ENCODE measurements at places on chromosomes 1 and 21.

DNA sequence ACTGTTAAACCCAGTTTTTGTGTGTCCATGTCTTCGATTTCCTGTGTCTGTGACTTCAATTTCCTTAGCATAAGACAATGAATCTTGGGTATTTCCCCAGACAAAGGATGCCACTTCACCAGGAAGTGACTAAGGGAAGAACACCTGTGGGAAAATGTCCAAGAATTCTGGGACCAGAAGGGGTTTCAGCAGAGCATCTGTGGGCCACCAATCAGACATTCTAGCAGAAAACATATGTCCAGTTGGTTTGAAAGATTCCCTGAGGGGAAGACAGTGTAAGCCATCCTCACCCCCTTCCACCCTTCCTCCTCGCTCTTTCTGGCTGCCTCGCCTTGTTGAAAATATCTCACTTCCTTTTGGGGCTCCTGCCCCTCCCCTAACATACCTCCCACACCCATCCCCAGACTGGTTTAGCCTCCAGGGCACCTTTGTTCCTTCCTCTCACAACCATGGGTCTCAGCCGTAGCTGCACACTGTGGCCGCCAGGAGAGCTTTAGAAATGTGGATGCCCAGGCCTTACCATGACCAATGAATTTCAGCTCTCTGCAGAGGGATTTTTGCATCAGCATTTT is 25.5 kb upstream of the IFNAR1 start:
- no peak for DNase-seq

- peak; percentile 75 for DNase-seq
Observed at GRCh38 chr1:155977690-155978324, 540 bp downstream of the ARHGEF2 start.

DNA sequence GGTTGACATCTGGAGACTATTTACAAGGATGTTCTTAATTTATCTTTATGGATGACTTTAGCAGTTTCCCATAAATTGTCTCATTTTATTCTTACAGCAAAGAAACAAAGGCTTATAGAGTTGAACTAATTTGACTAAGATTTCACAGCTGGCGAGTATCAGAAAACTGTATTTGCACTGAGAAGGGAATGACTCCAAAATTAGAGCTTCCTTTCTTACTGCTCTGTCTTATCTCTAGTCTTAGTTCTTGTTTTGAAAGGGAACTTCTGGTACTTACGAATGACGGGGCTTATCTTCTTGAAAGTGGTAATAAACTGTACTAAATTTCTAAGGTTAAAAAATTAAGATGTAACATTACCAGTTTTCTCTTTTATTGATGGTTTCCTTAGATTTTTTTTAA is 13.6 kb downstream of the CNST start:
- DNase-seq, result no peak

GRCh38 chr21:29583424-29583924 is 284.8 kb downstream of the BACH1 start:
- DNase-seq, result no peak

GRCh38 chr1:145935708-145936107 is 8.4 kb upstream of the RBM8A start:
- no peak for DNase-seq

DNA sequence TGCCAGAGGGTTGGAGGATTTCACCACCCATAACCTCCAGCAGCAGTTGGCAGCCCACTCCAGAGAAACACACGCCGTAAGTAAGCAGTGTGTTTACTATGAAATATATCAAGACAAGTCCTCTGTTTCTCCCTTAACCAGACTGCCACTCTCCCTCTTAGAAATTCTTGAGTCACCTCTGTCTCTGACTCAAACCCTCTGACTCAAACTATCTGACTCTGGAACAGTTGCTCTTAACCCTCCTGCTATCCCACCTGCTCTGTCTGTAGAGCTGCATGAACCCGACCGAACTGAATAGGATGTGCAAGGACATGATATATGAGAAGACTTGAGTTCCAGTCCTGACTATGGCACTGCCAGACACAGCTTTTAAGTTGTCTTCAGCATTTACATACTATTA is 14.1 kb downstream of the INPP5B start:
- DNase-seq, result no peak

- DNase-seq, result no peak
Observed at GRCh38 chr1:118210723-118211110, 25.7 kb upstream of the SPAG17 start.

DNA sequence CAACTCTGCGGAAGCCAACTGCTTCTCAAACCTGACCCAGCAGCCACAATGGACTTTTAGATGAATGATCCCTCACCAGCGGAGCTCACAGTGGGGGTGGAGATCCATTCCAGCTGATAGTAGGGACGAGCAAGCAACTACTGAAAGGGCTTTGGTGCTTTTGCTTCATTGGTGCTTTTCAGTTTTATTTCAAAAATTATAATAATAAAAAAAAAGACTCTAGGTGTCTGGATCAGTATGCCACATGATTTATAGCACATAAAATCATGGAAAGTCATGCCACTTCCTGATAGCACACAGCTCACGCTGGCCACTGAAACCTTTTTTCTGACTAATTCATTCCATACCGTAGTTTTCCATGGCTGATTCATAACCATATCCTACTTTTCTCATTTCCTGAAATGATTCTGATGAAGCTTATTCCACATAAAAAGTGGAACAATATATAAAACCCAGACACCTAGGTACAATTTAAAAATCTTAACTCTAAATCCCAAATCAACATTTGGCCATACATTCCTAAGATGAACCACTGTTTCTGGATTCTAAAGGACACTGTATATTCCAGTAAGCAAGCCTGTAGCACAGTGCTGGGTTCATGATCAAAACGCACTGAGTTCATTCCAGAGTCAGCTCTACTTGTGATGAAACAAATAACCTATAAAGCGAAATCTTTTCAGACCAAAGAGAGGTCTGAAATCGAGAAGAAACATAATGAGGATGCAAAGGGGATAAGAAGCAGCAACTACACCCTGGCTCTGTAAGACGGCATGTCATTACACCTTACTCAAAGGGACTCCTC is 41.3 kb upstream of the KCNE1 start:
- DNase-seq, result no peak

GRCh38 chr1:65189576-65190115 is 41.6 kb downstream of the AK4 start:
- DNase-seq, result no peak

GRCh38 chr1:201059401-201059800 is 35.9 kb upstream of the KIF21B start:
- DNase-seq, result no peak

GRCh38 chr1:89201106-89201794 is 2.5 kb upstream of the GBP4 start:
- no peak for DNase-seq

- DNase-seq, result no peak
Observed at GRCh38 chr1:25572107-25572506, 28.7 kb downstream of the LDLRAP1 start.

DNA sequence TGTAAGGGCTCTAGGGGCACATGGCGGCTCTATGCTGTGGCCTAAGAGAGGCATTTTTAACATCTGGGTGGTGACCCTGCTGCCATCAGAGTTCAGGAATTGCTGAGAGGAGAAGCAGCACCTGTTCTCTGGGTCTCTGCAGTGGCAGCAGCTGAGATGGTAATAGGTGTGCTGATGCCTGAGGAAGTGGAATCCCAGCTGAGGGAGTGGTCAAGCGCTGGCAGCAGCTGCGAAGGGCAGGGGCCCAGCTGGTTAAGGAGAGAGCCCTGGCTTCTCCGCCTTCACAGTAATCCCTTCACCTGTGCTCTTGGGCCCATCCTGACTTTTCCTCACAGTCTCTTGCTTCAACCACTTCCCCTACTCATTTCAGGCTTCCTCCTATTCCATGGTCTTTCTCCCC is 39.8 kb downstream of the GJA5 start:
- DNase-seq, result no peak

DNA sequence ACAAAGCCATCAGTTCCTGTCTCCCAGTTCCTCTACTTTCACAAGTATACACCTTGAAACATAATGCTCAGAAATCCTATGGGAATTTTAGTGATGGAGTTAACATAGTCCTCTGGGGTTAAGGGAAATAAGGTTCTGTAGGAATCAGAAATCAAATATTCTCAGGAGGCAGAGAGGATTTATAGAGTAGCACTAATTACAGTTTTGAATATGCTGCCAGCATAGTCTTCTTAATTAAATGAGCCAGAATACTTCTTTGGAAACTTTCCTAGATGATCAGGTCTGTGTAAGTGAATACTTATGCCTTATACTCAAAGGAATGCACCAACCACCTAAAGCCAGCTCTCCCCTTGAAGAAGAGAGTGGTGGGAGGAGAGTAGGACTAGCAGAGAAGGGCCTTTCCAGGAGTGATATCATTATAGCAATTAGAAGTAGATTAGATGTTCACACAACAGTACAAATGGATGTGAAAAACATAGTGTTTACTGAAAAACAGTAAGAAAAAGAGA is 31.4 kb upstream of the DIRAS3 start:
- no peak for DNase-seq

- no peak for DNase-seq
Observed at GRCh38 chr1:56411484-56412180, 167.7 kb downstream of the PLPP3 start.

DNA sequence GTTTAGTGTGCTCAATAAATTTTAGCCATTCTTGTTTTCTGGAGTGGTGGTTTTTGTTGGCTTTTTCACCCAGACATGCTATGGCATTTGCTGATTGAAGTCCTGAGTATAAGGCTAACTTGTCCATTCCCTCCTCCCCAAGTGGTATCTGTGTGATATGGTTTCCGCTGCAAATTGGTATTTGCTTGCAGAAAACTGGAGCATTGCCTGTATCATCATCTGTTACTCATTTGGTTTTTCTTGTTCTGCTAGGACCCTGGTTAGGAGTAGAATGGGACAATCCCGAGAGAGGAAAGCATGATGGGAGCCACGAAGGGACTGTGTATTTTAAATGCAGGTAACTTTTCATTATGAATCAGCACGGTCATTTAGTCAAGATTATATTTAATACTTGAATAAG is 34.0 kb downstream of the TBCE start:
- DNase-seq, result no peak

DNA sequence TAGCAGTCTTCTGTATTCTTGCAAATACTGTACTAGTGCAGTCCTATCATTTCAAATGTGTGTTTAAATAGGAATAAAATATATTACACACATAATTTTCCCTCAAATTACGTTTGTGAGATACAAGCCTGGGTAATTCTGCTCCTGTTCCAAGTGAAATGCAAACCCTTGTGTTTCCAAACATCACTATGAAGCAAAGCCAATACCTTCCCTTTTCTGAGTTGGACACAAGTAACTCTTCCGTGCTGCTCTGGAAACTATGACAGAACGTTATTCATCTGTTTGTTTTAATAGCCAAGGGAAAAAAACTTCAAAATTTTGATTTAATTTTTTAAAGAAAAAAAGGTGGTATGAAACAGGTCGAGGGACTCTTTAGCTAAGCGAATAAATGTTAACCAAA is 73.7 kb upstream of the UBE2U start:
- DNase-seq, result no peak

GRCh38 chr1:2493691-2494322 is 17.7 kb downstream of the PLCH2 start:
- no peak for DNase-seq

DNA sequence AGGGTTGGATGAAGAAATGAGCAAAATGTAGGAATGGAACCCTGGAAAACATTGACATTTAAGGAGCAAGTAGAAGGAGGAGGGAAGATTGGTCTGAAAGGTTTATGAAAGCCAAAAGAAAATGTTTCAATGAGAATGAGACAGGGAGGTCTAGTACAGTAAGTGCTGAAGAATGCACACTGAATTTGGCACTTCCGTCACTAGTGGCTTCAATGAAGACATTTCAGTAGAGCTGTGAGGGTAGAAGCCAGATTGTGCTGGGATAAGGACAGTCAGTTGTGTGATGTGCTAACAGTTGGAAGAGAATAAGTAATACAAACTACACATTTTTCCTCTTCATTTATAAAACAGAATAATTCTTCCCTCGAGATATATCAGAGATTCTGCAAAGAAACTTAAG is 17.1 kb downstream of the THEM4 start:
- DNase-seq, result no peak

DNA sequence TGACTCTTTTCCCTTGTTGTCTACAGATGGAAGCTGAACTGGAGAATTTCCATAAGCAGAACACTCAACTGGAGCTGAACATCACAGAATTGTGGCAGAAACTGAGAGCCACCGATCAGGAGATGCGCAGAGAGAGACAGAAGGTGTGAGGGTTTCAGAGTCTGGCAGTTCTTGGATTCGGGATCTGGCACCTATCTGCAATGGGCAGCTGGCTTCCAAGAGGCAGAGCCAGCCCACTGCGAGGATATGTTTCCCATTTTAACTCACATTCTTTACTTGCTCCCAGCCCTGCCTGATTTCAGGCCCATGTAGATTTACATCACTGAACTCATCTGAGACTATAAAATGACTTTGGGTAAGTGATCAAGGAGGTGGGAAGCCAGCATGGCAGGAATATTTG is 37.3 kb upstream of the TMEM125 start:
- DNase-seq, result no peak

- DNase-seq, result no peak
Observed at GRCh38 chr1:171793636-171794035, 12.2 kb downstream of the METTL13 start.

GRCh38 chr1:17239420-17239819 is 9.5 kb upstream of the PADI3 start:
- DNase-seq, result peak; percentile 72

DNA sequence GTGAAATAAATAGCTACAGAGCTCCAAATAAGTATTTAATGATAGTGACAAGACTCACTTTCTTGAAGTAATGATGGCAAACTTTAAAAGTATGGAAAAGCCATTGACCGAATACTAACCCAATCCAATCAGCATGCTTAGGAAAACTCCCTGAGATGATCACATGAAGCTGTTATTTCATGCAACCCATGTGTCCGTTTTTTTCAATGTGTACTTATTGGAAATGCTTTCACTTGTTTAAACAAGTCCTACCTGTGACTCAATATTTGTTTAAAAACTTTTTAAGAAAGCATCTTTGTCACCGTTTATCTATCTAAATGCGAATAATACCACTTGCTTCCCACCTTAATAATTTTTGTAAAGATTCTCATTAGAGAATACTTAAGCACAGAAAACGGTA is 185.8 kb downstream of the NRIP1 start:
- DNase-seq, result no peak

GRCh38 chr1:182164273-182164672 is 102.8 kb upstream of the ZNF648 start:
- no peak for DNase-seq

DNA sequence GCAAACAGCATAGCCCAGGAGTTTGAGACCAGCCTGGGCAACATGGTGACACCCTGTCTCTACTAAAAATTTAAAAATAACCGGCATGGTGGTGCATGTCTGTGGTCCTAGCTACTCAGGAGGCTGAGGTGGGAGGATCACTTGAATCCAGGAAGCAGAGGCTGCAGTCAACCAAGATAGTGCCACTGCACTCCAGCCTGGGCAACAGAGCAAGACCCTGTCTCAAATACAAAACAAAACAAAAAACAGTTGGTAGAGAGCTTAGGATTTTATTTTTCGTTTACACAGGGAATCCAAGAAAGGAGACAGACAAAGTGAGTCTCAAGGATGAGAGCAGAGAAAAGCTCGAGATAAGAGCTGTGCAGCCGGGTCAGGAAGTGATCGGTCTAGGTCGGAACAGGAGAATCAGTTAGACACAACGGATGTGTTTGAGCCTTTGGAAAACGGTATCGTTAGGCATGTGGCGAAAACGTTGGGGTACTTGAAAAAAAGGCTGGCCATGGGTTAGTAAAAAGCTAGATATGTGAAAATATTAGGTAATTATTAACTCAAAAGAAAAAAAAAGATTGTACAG is 1.7 kb upstream of the MIB2 start:
- DNase-seq, result no peak

GRCh38 chr21:42672699-42673458 is 19.5 kb downstream of the PDE9A start:
- DNase-seq, result no peak
